ENCODE measurements at places on chromosomes 1 and 21. TPM values are rescaled to one million over a fixed set of nuclear protein-coding genes. Genes with fewer than 3 reads are reported as not detected.
A peak's percentile ranks its signal among the peaks of the same experiment; 100 is the strongest.

DNA sequence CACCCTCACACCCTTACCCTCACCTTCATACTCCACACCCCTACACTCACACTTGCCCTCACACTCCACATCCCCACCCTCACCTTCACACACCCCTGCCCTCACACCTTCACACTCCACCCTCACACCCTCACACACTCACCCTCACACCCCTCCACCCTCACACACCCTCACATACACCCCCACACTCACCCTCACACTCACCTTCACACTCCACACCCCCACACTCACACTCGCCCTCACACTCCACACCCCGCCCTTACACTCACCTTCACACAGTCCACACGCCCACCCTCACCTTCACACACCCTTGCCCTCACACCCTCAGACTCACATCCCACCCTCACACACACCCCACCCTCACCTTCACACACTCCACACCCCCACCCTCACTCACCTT is 43.6 kb upstream of the EDN2 start:
- DNase-seq: peak; percentile 35

DNA sequence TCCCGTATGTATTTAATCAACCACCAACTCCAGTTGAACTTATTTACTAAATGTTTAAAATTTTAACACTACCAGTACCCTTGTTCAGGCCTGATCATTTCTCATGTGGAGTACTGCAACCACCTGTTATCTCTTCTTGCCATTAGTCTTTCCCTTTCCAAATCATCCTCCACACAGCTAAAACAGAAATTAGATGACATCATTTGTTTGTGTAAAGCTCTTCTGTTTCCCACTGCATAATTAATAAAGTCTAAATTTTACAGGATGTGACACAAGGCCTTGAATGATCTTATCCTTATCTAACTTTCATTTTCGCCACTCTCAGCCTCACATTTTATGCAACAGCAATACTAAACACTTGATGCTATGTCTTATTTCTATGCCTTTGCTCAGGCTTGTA is 24.4 kb downstream of the GDAP2 start:
- no peak for DNase-seq

GRCh38 chr1:25580927-25581326 is 35.7 kb upstream of the MAN1C1 start:
- DNase-seq: no peak

GRCh38 chr1:182845379-182845778 is 6.2 kb downstream of the DHX9 start:
- DNase-seq: no peak

DNA sequence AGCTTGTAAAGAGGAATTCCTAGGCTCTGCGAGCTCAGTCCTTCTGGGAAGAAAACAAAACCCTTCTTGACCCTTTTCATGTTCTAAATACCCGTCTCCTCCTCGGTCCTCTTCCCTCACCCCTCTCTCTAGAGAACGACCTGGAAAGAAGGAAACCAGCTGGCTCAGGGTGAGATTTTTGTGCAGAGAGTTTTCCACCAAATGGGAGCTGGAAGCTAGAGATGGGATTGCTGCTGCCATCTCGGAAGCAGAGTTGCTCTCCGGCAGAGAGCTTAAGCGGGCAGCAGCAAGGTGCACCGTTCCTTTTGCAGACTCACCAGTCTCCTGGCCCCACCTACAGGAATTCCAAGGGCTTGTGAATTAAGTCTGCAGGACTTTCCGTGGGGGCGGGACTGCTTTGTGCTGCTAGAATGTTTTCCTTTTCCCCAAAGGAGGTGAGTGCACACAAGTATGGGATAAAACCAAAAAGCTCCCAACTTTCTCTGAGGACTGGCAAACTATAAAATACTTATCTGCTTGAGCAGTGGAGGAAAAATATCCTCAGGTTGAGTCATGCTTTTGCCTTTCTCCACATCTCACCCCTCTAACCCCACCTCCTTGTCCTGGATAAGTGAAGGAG is 29.1 kb upstream of the KIAA0040 start:
- no peak for DNase-seq

DNA sequence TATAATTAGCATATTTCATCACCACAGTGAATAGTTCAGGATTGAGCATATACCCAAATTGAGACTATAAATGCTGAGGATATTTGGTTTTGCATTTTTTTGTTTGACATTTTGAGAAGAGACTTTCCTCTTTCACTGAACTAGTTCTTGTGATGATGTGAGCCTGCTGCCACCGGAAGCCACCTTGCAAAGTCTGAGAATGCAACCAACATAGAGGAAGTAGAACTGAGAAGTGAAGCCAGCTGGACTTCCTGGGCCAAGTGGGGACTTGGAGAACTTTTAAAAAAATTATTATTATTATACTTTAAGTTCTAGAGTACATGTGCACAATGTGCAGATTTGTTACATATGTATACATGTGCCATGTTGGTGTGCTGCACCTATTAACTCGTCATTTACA is 102.3 kb downstream of the RPE65 start:
- DNase-seq: peak; percentile 81

GRCh38 chr1:201551877-201552731 is 13.2 kb downstream of the NAV1 start:
- DNase-seq: no peak

DNA sequence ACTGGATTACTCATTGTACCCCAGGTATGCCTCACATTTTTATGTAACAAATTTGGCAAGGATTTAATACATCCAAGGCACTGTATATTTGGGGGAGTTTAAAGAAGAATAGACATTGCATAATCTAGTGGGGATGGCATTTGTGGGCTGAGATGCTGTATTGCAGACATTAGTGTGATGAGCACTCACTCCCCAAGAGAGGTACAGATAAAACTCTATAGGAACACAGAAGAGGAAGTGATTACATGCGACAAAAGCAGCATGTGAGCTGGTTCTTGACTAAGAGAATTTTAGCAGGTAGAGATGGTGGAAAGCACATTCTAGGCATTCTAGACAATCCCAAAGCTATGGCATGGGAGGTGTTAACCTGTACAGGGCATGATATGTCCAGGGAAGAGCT is 24.2 kb upstream of the CDC14A start:
- no peak for DNase-seq

DNA sequence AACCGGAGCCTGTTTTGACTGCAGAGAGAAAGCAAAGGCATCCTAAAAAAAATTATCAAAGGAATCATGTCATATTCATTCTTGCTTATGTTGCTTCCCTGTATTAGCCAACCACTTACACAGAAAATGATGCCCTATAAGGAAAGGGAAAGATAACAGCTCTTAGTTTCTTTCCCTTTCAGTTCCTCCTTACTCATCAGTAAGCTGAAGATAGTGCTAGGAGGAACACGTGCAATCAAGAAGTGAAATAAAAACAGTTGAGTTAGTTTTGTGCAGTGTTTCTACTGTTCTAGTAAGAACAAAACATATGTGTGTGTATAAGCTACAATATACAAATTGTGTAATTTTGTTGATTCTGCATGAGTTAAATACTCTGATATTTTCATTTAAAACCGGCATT is 45.3 kb upstream of the MTF2 start:
- no peak for DNase-seq

DNA sequence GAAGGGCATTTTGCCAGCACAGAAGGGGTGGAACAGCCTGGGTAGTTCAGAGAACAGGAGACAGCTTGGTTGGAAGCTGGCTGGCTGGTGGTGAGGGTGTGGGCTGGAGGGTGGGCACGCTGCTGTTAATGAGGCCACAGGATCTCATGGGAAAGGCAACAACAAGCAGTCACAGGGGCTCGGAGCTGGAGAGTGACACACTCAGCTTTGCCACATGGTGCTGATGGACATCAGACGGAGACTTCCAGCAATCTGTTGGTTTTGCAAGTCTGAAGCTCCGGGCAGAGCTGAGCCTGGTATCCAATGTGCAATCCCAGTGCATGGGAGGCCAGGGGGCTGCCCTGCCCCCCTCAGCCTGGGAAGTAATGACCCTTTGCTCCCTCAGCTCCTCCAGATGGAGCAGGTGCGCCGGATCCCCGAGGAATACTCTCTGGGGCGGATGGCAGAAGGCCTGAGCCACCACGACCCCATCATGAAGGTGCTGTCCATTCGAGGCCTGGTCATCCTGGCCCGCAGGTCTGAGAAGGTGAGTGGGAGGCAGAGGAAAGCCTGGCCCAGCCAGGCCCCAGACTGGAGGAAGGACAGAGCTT is 15.6 kb upstream of the TTC4 start:
- peak; percentile 31 for DNase-seq

DNA sequence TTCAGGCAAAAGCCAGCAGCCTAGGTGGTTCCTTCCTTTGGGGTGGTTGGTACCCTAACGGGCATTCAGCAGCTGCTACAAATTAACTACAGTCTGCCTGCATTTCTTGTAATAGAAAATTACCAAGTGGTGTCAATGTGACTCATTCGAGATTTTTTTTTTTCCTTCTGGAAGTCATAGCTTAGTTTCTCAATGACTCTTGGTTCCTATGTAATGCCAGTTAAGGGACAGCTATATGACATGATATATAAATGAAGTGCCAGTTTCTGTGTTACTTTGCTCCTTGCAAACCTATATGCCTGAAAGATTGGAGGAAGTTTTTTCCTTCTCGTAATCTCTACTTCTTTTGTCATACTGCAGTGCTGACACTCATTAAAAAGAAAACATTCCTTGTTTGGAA is 2.6 kb downstream of the MGST3 start:
- no peak for DNase-seq

- DNase-seq: no peak
Observed at GRCh38 chr1:158080066-158080465, 86.6 kb downstream of the KIRREL1 start.

- no peak for DNase-seq
Observed at GRCh38 chr1:24991697-24992096, 61.6 kb upstream of the RUNX3 start.

DNA sequence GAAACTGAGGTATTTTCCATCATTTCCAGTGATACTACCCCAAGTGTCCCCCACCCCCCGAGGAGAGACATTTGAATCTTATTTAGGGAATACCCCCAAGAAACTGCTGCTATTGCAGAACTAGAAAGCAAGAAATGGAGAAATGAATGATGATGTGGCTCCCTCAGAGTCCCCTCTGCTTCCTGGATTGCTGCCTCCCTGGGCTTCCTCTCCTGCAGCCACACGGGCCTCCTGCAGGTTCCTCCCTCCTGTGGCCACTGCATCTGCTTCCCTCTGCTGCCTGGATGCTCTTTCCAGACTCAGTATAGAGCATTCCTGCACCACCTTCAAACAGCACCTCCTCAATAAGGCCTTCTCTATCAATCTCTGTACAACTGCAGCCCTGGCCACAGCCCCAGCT is 69.3 kb downstream of the SLC25A24 start:
- no peak for DNase-seq

- DNase-seq: no peak
Observed at GRCh38 chr1:201053155-201053860, 29.8 kb upstream of the KIF21B start.

- no peak for DNase-seq
Observed at GRCh38 chr21:40577285-40578043, 269.5 kb downstream of the DSCAM start.

- DNase-seq: no peak
Observed at GRCh38 chr1:206050655-206051235, 2.2 kb upstream of the RHEX start.

- no peak for DNase-seq
Observed at GRCh38 chr1:116503546-116504307, 67.1 kb downstream of the CD58 start.

DNA sequence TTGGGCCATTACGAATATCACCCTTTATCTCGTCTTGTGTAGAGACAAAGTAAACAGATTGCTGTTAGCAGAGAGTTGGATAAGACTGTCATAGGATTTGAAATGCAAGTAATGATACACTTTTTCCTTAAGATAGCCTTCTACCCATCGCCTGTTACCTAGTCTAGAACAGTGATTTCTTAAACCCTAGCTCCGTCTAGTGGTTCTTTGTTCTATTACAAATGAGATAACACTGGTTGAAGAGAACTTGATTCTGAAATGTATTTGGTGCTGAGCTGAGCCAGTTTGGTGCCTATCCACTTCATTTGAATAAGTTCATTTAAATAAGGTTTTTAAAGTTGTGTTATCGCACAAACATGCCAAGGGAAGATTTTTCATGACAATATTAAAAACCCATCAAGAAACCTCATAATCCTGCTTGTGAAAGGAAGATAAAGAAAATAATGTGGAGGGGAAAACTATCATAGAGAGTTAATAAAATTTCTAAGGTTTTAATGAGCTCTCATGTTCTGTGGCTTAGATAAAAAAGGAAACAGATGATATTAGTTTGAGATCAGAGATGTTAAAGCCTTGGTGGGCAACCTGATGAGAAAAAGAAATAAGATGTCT is 1.5 kb upstream of the KCNH1 start:
- no peak for DNase-seq

DNA sequence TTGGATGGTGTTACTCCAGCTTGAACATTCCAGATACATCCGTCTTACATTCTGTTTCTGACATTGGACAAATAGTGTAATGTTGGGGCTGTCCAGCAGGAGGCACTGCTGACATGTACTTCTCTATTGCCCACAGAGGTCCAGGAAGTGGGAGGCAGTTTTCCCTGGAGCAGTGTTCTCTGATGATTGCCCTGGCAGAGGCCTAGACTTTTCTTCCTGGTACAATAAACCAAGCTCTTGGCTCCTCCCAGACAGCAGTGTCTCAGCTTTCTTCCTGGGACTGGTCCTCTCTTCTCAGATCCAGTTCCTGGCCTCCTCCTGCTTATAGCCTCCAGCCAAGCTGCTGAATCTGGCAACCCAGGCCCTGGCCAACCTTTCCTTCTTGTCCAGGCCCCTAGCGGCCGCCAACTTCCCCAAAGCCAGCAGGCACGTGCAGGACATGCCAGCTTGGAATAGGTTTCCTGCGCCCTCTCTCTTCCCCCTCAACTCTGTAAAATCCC is 14.9 kb upstream of the IFNLR1 start:
- DNase-seq: peak; percentile 83

DNA sequence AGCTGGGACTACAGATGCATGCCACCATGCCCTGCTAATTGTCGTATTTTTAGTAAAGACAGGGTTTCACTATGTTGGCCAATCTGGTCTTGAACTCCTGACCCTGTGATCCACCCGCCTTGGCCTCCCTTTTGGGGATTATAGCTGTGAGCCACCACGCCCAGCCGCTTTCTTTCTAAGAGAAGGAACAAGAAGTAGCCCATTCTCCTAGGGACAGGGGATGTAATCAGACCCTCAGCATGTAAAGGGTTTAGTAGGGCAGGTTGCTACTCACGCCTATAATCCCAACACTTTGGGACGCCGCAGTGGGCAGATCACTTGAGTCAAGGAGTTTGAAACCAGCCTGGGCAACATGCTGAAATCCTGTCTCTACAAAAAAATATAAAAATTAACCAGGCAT is 189.7 kb downstream of the TOMM20 start:
- no peak for DNase-seq

GRCh38 chr21:42760361-42760950 is 107.0 kb downstream of the PDE9A start:
- DNase-seq: no peak

- DNase-seq: peak; percentile 54
Observed at GRCh38 chr21:45276596-45276995, 11.1 kb downstream of the POFUT2 start.

GRCh38 chr1:108590441-108590840 is 30.5 kb downstream of the EEIG2 start:
- no peak for DNase-seq

- DNase-seq: no peak
Observed at GRCh38 chr21:21200103-21200938, 202.1 kb downstream of the NCAM2 start.

- DNase-seq: no peak
Observed at GRCh38 chr1:231603598-231604275, 22.9 kb upstream of the DISC1 start.

The ADAM30 gene
- 0.11 TPM for total RNA-seq

The MYOG gene
- total RNA-seq: 0.16 TPM

The DCST1 gene
- total RNA-seq: not detected

The TMPRSS2 gene
- not detected for total RNA-seq

The PIGR gene
- total RNA-seq: 0.22 TPM

The NUP210L gene
- 0.48 TPM for total RNA-seq

The NCAM2 gene
- total RNA-seq: 2.8 TPM

The SH2D5 gene
- not detected for total RNA-seq

The MEX3A gene
- total RNA-seq: 0.24 TPM

Data from cardiac septum (tissue), 1 donor.